ENCODE measurements at places on chromosomes 7 and 10.

DNA sequence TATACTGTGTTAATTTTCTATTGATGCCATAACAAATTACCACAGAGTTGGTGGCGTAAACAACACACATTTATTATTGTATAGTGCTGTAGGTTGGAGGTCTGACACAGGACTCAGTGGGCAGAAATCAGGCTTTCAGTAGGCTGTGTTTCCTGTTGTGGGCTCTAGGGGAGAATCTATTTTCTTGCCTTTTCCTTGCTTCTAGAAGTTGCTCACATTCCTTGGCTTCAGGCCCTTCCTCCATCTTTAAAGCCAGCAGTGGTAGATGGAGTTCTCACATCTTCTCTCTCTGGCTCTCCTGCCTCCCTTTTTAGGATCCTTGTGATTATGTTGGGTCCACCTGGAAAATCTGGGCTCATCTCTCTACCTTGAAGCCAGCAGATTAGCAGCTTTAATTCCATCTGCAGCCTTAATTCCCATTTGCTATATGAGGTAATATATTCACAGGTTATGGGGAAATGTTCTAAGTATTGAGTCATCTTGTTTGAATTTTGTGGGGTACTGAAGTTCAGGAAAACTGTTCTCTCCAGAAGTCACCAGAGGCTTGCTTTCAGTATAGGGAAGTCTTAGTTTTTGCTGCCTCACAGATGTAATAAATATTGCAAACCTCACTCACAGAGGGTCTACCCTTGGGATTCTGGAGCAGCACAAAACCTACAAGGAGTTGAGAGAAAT, 38.9 kb downstream of the CCNY start:
- DNase-seq = no peak

- DNase-seq = no peak
Observed at GRCh38 chr10:118737603-118738302, 17.0 kb downstream of the CACUL1 start.

DNA sequence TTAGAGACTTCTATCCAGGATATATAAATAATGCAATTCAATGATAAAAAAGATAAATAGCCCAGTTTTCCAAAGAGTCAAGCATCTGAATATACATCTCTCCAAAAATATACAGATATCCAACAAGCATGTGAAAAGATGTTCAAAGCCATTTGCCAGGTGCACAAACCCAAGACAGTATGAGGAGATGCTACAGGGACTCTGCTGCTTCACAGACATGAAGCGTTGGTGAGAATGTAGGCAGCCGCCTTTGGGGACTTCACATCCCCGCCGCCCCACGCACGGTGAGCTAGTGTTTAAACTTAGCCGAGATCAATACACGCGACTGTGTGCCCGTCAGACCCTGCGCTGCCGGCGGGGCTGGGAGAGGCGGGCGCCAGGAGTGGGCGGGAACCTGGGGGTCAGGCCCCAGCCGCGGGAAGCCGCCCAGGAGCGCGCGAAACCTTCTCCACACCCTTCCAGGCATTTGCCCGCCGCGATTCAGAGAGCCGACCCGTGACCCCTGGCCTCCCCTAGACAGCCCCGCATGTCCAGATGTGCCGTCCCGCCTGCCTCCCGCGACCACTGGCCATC, 927 bp upstream of the ALOX5 start:
- DNase-seq = no peak

DNA sequence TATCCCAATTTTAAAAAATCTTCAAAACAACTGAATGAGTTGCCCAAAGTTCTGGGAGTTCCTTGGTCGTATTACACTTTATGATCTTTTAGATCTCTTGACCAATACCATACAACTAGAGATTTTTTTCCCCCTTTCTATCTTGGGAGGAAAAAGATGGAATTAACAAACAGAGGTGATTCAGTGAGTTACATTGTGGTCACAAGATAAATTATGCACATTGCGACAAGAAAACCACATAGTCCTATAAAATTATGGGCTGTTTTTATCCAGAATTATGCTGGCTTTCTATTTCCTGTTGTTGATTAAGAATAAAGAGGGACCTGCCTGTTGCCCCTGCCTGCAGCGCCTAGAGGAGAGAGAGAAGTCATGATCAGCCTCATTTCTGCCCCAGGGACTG, 8.2 kb upstream of the SGPL1 start:
- no peak for DNase-seq

DNA sequence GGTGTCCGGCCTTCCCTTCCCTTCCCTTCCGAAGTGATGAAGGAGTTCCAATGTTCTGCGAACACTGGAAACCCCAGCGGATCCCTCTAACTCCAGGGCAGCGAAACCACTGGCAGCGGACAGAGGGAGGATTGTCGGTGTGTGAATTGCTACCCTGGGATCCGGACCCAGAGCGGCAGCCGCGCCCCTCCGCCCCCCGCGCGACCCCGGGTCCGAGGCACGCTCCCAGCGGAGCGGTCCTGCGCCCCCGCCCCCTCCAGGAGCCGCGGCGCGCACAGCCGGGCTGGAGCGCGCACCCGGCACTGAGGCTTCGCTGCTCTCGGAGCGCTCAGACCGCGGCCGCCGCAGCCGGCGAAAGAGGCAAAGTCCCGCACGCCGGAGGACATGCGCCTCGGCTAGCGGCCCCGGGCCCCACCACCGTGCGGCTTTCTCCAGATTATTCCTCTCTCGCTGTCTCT, at the start of gene PTPRZ1:
Gene PTPRZ1, plus strand, starts transcription at position 331 of the 458 bp plus-strand sequence. CDS start 339 bp downstream, outside the sequence.
- DNase-seq = no peak

- DNase-seq = no peak
Observed at GRCh38 chr7:19112274-19113001, 5.0 kb downstream of the TWIST1 start.

GRCh38 chr7:100457033-100457432, 7.0 kb downstream of the SPACDR start:
- DNase-seq = no peak

DNA sequence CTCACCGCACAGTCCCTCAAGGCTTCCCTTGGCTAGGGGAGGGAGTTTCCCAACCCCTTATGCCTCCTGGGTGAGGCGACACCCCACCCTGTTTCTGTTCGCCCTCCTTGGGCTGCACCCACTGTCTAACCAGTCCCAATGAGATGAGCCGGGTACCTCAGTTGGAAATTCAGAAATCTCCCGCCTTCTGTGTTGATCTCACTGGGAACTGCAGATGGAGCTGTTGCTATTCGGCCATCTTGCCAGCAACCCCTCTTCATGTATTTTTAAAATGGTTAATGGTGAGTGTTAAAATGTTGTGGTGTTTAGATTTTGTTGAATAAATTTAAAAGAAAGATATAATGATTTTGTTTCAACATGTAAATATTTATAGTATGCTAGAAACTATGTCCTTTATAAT, 22.0 kb downstream of the UMAD1 start:
- DNase-seq = no peak

DNA sequence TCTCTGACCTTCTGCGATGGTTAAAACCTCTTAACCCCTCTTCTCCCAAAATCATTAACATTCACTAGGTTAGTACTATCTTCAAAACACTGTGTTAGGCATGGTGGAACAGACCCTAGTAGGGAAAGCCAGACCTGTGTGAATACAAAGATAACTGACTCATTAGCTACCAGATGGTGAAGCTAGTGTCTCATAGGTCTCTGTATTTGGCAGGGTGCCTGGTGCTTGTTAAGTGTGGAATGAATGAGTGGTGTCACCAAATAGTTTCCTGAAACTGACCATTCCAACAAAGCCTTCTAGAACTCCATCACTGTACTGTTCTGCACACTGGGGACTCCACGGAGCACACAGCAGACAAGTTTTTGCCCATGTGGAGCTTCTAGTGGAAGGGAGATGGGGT, 27.7 kb upstream of the TM9SF3 start:
- no peak for DNase-seq

DNA sequence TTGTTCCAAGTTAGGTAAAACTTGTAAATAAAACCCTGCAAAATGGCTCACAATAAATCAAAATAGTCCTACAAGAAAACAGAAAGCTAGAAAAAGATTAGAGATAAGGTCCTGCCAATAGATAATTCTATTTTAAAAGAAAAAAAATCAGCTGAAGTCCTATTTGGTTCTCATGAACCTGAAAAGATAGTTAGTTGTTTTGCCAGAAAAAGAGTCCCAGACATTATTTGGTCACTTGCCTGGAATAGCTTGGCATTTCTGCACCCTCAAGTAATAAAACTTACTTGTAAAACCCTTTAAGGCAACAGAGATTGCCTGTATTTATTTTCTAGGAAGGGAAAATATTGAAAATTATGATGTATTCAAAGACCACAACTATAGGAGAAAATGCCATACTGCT, 47.7 kb downstream of the LRRN3 start:
- no peak for DNase-seq

DNA sequence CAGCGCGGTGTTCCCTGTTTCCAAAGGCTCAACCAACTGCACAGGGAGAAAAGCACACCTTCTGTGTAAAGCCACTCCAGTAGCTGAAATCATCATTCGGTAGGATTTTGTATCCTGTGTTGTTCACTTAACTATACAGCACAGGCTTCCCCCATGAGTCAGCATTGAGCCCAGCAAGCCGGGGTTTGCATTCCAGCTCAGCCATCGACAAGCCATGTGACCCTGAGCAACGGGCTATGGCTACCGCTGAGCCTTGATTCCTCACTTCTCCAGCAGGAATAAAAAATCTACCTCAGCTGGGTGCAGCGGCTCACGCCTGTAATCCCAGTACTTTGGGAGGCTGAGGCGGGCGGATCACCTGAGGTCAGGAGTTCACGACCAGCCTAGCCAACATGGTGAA, 44.1 kb upstream of the ATP6V0A4 start:
- no peak for DNase-seq

DNA sequence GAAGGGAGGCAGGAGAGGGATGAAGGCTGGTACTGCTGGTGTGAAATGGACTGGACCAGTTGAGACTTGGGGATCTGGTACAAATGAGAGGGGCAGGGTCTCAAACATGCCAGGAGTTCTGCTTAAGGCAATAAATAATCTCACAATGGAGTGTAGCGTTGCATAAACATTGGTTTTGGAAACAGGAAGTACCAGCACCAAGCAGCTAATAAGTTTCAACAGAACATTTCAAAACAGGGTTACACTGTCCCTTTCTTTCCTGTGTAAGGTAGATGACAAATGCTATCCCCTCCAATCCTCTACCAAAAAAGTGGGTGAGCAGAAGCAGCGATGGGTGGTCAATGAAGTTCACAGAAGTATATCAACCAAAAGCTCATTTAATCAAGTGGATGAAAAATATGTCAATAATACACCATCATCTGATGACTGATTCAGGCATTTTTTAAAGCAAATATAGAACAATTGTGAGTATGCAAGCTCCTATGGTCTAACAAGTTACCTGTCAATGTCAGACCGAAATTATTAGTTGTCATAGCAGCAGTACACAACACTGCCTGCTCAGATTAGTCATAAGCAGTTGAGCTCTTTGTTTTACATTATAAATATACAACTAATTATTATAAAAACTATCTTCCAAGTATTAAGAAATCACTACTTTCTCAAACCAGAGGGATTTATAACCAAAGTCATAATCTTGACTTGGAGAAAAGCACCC, 220.0 kb downstream of the FAM107B start:
- DNase-seq = no peak
